Stimulated activated CD8-positive, alpha-beta memory T cell treated with anti-CD3 and anti-CD28 coated beads, Interleukin-4, amount 100 ng/mL, for 48 hours (primary cell): ENCODE measurements at places on chromosomes 4 and X.

GRCh38 chr4:6560416-6561172, 14.4 kb upstream of the MAN2B2 start:
- DNase-seq: no peak

DNA sequence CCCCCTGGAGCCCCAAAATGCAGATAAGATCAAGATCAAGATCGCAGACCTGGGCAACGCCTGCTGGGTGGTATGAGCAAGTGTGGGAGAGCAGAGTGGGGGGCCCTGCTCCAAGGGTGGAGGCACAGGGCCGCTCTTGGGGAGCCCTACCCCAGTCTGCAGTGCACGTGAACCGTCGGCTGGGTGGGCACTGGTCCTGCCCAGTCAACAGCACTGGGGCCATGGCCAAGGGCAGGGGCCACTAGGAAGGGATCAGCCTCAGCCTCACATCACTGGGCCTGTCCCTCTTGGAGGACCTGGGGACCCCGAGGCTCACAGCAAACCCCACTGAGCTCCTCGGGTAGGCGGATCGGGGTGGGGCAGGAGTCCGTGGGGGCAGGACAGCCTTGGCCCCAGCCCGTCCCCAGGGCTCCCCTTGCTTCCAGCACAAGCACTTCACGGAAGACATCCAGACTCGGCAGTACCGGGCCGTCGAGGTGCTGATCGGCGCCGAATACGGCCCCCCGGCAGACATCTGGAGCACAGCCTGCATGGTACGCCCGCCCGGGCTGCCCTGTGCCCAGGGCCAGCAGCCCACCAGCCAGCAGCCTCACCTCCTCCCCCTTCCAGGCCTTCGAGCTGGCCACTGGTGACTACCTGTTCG, 3.6 kb downstream of the SRPK3 start:
- DNase-seq: no peak

GRCh38 chrX:17977696-17978095, 116.6 kb upstream of the RAI2 start:
- DNase-seq: no peak

DNA sequence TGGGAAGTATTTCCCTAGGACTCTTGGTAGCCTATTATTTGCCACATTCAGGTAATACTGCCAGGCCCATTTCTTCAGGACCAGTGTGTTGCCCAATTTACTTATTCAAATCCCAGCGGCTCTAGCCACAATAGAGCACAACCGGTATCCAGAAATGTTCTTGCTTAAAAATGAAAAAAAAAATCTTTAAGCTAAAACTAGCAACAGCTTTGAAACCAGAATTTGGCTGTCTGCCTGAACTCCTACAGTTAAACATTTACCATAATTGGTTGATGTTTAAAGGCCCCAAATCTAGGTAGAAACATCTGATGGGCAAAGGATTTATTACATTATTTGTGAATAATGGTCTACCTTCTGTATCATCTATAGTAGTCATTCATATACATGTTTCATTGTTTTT, 930 bp upstream of the SLITRK4 start:
- DNase-seq: no peak

- no peak for DNase-seq
Observed at GRCh38 chr4:123930996-123931395, 534.4 kb downstream of the SPRY1 start.

DNA sequence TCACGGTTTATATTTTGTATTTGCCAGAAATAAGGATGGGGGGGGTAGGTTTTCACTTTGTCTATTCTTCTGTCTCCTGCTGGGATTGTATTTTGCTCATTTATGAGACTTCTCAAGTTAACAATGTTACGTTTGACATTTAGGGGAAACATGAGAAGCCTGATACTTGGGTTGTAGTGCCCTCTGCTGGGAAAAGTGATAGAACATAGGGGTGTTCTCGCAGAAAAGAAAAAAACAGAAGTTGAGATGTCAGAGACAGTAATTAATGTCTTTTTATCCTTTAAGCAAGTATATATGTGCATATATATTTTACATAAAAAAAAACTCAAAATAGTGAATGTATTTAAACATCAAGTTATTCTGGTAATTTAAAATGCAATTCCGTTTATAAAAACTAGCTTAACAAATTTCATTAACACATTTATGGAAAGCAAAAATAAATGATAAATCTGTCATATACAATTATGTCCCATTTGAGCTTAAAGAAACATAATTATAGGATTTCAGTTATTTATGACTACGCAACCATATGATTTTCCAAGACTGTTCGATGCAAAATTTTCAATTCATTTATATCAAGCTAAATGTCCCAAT, 46.0 kb upstream of the TMPRSS11F start:
- peak; percentile 36 for DNase-seq

DNA sequence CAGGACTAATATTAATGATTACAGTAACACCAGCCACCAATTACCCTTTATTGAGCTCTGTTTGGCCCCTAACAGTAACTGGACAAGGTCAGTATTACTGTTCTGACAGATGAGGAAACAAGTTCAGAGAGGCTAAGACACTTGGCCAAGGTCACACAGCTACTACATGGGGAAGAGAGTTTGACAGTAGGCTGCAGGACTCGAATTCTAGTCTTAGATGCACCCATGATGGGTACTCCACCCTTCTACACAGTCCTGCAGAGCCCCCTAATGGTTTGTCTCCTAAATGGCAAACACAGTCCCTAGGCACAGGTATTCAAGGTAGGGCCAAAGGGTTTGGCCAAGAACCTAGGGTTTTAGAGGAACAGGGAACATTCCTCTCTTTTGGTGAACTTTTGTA, 93.9 kb downstream of the NSUN7 start:
- DNase-seq: peak; percentile 43

DNA sequence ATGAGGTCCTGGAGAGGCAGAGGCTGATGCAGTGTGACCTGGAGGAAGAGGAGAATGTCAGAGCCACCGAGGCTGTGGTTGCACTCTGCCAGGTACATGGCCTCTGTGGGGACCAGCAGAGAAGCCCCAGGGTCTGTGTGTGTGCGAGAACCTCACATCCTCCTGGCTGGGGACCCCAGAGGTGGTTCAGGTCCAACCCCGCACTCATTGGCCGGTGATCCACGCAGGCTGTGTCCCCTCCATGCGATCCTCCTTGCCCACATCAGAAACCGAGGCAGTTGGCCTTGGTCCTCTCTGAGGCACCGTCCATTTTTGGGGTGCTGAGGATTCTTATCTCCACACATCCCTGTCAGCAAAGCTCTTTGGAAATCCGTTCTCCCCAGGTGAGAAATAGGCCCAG, 45.3 kb downstream of the EVC start:
- no peak for DNase-seq

GRCh38 chr4:177214935-177215334, 94.7 kb upstream of the NEIL3 start:
- DNase-seq: peak; percentile 61

DNA sequence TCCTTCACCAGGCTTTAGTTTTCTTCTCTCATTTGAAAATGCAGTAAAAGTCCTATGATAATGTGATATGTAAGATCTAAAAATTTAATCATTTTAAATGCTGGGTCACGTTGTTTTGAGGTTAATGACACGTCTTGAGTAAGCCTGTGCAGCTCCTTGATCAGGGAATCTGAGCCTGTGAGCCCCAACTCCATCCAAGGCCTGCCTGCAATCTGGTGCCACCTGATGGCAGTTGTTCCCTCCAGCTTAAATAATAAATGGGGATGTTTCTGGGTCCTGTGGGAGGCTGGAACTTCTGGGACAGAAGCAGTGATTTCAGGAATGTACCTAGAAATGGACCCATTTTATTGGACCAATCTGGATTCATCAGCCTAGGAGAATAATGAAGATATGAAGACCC, 455.4 kb upstream of the ADGRL3 start:
- DNase-seq: no peak

DNA sequence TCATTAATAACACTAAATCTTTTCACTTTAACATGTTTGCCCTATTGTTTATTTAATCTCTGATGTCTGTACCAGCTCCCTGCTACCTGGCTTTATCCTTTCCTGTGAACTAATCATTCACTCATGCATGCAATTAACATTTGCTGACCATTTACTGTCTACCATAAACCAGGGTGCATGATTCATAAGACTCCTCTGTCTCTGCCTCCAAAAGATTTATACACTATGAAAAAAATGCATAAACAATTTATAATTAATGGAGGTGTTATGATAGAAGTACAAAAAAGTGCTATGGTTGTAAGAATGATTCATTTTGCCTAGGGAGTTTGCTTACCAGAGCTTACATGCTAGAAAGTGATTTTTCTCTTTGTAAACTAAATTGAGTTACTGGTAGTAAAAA, 24.5 kb upstream of the CPEB2 start:
- no peak for DNase-seq

- no peak for DNase-seq
Observed at GRCh38 chr4:102455750-102456149, 45.4 kb upstream of the NFKB1 start.

GRCh38 chr4:2408401-2408958, 10.0 kb downstream of the ZFYVE28 start:
- peak; percentile 66 for DNase-seq

DNA sequence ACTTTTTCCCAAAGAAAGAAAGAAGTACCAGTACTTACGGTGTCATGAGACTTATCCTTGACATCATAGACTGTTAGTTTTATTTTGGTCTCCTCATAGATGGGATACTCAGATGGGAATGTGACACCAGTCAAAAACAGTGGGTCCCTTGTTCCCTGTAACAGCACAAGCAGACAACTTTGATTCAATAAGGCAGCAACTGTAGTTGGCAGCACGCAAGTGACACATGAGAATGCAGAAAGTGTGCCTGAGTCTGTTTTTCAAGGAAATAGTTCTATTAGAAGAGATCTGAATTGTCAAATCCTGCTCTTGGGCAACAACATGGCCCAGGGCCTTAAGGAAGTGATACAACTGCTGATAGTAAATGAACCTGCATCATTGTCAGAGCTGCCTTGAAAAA, 443.2 kb downstream of the INPP4B start:
- DNase-seq: no peak

DNA sequence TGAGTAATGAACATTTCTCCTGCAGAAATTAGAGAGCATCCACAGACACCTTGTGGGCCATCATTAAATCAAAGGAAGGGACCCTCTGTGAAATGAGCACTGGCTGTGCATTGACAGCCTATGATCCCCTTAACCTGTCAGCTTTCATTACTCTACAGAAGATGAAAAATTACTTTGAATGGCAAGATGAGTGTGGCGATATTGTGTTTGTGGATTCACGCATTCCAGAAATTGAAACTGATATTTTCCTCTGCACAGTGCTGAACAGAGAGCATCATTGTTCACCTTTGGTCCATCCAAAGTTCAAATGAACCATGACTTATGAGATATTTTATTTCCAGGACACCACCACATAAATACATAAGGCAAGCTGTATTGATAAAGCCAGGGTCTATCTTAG, 374.8 kb upstream of the ANXA10 start:
- DNase-seq: no peak

GRCh38 chr4:187179086-187180058, 455.7 kb upstream of the FAT1 start:
- DNase-seq: no peak

- no peak for DNase-seq
Observed at GRCh38 chr4:131084997-131085396, 1989.0 kb downstream of the C4orf33 start.

- no peak for DNase-seq
Observed at GRCh38 chr4:150250293-150250997, 172.2 kb downstream of the DCLK2 start.

DNA sequence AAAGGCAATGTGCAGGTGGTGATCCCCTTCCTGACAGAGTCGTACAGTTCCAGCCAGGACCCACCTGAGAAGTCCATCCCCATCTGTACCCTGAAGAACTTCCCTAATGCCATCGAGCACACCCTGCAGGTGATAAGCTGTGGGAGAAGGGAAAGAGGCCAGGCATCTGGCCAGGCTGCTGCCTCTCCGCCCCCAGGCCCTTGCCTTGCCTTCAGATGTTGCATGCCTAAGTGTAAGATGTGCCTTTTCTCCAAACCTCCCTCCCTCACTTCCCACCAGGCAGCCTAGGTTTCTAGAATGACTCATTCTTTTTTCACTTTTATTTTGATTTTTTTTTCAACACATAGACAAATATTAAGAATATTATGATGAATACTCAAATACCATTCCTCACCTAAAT, 12.2 kb upstream of the CDK16 start:
- no peak for DNase-seq

DNA sequence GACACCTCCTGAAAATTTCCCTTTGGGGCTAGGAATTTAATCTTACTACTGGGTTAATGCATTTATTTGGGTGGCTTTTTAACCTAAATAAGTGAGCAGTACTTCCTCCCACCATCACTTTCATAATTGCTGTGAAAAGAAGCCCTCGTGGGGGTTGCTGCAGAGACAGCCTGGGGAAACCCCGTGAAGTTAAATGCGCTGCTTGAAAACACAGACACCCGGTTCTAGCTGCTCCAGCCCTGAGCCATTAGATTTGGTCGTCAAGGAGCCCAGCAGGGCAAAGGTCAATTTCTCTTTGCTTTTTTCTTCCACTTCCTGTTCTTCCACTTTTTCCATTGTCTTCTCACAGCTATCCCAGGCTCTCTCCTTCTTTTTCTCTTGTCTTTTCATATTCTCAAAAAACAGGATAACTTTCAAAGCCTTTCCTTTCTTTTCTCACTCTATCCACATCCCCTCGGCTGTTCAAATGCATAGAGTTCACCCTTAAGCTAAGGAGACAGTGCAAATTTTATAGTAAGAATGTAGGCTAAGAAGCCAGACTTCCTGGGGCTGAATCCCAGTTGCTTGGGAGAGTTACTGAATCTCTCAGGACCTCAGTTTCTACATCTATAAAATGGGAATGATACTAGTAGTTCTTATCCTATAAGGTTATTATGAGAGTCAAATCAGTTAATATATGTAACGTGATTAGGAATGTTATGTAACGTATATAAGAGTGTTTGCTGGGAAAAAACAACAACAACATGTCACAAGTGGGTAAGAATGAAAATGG, 91.5 kb upstream of the ZNF827 start:
- no peak for DNase-seq

GRCh38 chr4:138967313-138967712, 48.3 kb upstream of the NOCT start:
- no peak for DNase-seq

- no peak for DNase-seq
Observed at GRCh38 chr4:147582386-147583060, 34.7 kb upstream of the TMEM184C start.

DNA sequence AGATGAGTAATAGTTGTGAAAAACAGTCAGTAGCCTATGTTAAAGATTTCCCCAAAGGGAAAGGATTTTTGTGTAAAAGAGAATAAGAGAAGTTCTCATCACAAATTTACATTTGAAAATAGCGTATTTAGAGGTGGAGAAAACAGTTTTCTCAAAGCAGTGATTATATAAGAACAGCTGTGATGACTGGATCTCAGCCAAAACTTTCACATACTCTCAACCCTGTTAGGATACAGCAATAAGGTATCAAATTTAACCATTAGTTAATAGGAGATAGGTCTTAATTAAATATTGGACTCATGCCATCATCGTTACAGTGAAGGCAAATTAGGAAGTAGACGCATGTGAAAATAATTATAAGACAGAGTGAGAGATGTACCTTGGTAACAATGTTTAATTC, 622.7 kb downstream of the PCDH18 start:
- DNase-seq: no peak

- DNase-seq: no peak
Observed at GRCh38 chr4:133863153-133863552, 338.4 kb downstream of the PABPC4L start.

- DNase-seq: no peak
Observed at GRCh38 chrX:116824785-116825184, 362.0 kb upstream of the CT83 start.

GRCh38 chr4:83626245-83626836, 90.4 kb downstream of the GPAT3 start:
- no peak for DNase-seq
